ENCODE measurements at places on chromosomes 5 and 9.

DNA sequence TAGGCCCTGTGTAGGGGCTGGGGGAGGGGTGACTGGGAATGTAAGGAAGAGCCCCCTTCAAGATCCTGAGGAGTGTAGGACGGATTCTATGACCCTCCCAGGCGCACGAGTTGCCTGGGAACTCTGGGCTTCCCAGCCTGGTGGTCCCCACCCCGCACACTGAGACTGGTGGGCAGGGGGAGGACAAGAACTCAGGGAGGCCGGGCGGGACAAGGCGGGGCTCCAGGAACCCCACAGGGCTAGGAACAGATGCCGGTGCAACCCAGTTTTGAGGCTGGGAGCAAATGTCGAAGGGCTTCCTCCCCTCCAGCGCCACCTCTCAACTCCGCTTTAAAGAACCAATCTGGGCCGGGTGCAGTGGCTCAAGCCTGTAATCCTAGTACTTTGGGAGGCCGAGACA lies 1.3 kb upstream of the VDAC1 start:
- no peak for DNase-seq

GRCh38 chr5:68754536-68754935 lies 339.3 kb upstream of the SLC30A5 start:
- DNase-seq: no peak

DNA sequence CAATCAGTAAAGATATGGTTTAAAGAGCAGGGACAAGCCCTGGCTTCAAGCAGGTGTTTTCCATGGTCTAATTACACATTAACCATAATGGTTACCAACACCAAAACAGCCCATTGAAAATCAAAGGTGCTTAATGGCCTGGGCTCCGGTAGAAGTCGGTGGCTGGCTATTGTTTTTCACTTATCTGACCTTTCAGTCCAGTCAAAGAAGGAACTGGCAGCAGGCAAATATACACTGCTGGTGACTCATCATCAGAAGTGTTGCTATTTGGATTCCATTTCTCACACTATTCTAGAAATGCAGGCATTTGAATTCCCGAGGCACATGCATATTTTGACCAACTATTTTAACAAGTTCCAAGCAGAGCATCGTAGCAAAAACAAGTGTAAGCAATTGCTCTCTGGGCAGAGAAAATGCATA lies 26.3 kb upstream of the GABRP start:
- no peak for DNase-seq

- no peak for DNase-seq
Observed at GRCh38 chr9:118529624-118530214, 825.5 kb downstream of the TLR4 start.

DNA sequence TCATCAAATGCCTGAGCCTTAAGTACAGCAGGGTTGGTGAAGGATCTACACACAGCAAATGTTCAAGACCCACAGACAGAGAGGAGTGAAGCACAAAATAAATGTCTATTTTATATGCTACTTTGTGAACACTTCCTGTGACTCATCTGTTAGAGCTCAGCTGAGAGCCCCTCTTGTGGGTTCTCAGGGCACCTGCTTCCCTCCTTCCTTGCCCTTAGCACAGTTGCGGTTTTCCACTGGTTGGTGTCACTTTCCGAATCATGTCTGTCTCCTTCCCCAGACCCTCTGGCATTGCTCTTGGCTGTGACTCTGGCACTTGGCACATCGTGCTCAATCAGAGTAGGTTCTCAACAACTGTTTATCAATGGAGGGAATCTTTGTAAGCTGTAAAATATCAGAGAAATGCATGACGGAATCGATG lies 128.5 kb upstream of the STC2 start:
- no peak for DNase-seq

DNA sequence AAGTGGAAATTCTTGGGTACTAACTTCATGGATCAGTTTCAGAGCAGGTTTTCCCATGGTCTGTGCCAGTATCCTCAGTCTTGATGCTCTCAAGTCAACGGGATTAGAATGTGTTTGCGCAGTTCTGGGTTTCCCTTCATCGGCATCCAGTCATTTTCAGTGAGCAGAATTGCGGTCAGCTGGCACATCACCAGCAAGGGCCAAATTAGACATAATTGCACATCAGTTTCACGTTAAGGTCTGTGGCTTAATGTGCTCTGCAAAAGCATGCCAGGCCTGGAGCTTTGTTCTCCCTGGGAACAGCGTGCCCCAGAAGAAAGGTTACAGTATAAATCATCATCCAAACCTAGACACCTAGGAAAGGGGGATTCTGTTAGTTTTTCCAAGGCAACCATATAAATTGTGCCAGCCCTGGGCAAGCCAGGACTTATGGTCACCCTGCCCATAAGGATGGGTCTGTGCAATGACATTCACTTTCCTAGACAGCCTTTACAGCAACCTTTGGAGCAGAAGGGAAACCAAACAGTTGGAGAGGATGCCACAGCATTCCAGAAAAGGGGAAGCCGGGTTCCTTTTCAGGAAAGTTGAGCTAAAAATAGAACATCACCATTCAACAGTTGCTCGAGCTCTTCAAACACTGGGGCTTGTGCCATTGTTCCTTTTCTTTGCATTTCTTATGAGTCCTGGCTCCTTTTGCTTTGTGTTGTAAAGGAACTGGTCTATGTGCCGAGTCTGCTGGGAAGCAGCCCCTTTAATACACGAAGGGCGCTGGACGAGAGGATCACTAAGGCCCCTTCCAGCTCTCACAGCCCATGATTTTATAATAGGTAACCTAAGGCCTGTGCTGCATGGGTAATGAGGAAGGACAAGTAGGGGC lies 23.1 kb downstream of the IQGAP2 start:
- DNase-seq: no peak

GRCh38 chr5:9283473-9283872 lies 262.4 kb downstream of the SEMA5A start:
- DNase-seq: no peak

DNA sequence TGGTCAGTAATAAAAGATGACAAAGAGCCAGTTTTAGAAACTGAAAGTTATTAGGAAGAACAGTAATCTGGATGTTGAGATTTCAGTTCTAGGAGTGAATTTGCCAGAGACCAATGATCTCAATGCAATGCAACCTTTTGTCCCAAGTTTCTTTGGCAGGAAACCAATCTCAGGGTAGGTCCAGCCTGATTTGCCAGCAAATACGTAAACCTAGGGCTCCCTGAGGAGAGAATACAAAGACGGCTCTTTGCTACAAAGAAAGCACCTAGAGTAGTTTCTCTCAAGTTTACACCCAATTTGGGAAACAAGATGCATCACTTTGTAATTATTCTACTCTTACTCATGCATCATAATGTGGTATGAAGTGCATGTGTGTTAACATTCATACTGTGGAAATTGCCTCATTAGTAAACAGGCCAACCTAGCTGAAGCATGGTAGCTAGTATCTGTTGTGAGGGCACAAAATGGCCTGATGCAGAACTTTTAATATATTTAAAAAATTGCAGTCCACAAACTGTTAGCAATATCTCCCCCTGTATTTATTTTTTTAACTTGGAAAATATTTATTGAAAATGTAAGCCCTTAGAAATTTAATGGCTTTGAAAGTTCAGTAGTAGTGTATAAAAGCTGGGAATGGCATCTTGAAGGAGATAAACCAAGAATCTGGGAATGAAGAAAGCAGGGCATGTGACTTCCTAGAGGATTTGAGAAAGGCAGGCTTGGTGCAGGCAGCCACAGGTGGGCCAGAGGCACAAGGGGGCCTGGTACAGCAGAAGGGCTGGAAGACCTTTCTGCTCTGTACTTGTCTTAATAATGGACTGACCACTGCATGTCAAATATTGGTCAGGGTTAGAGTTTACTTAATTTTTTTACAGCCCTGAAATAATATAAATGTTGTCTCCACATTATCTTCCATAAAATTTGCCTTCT lies 59.5 kb downstream of the MAST4 start:
- DNase-seq: peak; percentile 52

Data from left lobe of liver (tissue), 2 donors.